ENCODE measurements at places on chromosomes 6 and 20. TPM values are rescaled to one million over a fixed set of nuclear protein-coding genes. Genes with fewer than 3 reads are reported as not detected.

MCCD1 gene
- not detected for total RNA-seq

DNA sequence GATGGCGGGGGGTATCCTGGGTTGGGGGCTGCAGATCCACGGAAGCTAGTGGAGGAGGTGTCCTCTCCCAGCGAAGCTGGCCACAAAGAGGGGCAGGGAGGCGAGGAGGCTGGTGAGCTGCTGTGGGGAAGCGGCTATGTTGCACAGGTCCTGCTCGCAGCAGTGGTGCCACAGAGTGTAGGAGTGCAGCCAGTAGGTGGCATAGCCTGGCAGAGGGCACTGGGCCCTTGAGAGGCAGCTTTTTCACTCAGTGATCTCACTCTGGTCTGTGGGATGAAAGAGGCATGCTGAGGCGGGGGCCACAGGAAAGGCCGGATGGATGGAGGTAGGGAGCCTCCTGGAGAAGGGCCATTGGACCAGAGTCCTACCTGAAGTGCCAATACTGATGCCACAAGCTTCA is 2.9 kb upstream of the LY6G6D start:
- no peak for DNase-seq

DNA sequence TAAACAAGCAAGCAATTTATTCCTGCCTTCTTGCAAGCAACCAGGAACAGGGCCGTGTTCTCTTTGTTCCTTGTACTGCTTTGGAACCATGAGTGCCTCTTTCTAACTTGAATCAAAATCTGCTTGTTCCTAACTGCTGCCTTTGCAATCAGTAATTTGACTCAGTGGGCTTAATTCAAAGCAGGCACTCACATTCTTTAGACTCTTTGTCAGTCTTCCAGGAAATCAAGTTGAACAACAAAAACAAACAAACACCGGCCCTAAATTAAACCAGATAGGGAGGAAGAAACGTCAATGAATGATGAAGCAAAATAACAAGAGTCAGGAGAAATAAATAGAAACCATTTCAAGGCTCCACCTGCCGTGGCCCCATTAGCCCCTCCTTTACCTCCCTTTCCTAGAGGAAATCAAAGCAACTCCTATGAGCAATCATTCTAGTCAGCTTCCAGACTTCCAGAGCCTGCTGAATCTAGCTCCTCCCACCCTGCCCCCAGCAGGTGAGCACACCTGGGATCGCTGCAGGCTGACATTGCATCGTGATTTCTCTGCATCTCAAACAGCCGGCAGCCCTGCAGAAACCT is 582.2 kb upstream of the FLRT3 start:
- peak; percentile 3 for DNase-seq

PHACTR3 gene
- 3.2 TPM for total RNA-seq

DNA sequence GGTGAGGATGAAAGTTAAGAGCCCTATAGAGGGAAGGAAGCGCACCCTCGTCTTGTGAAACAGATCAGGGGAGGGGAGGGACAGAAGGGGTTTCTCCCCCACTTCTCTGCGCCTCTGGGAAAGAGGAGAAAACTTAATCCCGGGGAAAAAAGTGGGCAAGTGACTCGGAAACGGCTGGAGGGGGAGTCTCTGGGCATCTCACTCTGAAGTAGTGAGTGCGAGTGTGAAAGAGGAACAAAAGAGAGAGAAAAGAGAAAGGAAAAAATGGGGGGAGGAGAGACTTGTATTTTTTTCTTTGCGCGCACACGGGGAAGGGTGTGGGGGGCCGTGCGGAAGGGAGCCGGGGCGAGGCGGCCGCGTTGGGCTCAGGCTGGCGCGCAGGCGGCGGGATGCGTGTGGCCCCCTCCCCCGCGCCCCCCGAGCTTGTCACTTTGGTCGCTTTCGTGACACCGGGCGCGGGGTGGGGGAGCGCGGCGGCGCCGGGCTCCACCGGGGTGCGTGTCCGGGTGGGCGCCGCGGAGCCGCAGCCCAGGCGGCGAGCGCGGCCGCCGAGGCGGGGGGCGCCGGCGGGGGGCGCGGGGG is 454 bp downstream of the L3MBTL3 start:
- peak; percentile 34 for DNase-seq

FAM83C gene
- not detected for total RNA-seq
